Right atrium auricular region (tissue), 2 donors: ENCODE measurements at places on chromosomes 3 and 15.

- DNase-seq = no peak
- no peaks in the 10 kb centered on the region for H3K36me3 ChIP-seq
- H3K27ac ChIP-seq = no peak overlapping the region
- H3K27me3 ChIP-seq = no peaks in the 10 kb centered on the region
- no peaks in the 10 kb centered on the region for H3K4me1 ChIP-seq
- no peak overlapping the region for H3K4me3 ChIP-seq
These were observed 124.6 kb upstream of the CADPS start for GRCh38 chr3:62999791-63000190.

- H3K27ac ChIP-seq = no peak overlapping the region
- no peak overlapping the region for H3K4me3 ChIP-seq
- no peak for DNase-seq
- no peaks in the 10 kb centered on the region for H3K36me3 ChIP-seq
- H3K27me3 ChIP-seq = no peaks in the 10 kb centered on the region
These were observed 175.3 kb downstream of the NR1D2 start for GRCh38 chr3:24120434-24120833.

DNA sequence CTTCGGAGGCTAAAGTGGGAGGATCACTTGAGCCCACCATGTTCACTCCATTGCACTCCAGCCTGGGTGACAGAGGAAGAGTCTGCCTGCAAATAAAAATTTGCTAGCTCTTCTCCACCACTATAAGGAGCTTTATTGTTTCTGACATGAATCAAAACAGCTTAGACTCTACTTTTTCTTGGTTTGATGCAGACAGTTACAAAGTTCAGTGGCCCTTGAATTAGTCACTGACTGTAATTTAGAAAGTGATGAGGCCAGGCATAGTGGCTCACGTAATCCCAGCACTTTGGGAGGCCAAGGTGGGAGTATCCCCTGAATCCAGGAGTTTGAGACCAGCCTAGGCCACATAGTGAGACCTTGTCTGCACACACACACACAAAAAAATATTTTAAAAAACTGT is 172.4 kb upstream of the CGNL1 start:
- no peak overlapping the region for H3K4me3 ChIP-seq
- H3K36me3 ChIP-seq = no peaks in the 10 kb centered on the region
- peaks cover 7% of the 10 kb centered on the region for H3K4me1 ChIP-seq
- DNase-seq = no peak

GRCh38 chr3:162134571-162134970 is 638.0 kb downstream of the OTOL1 start:
- no peaks in the 10 kb centered on the region for H3K36me3 ChIP-seq
- H3K27me3 ChIP-seq = no peaks in the 10 kb centered on the region
- H3K4me3 ChIP-seq = no peak overlapping the region
- DNase-seq = no peak

DNA sequence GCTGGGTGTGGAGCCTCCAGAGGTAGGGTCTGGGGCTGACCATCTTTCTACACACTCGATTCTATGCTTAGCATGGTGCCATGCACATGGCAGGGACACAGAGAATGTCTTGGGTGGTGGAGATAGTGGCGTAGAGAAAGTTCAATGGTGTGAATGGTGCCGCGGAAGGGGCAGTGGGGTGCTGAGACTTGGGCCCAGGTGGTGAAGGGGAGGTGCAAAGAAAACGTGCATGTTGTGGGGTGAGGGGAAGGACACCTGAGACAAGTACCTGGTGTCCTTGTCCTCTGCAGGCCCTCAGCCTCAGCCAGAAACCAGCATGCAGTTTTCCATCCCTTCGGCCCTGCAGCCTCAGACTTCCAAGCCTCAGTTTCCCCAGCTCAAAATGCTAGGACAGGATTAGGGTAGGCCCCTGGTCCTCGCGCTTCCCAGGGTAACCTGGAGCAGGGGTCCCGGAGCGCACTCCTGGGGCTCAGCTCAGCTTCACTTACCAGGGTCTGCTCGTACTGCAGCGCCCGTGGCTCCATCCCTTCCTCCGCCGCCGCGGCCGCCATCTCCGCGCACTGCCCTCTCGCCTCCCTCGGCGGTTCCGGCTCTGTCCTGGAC is 375 bp downstream of the CLCN2 start:
- H3K4me1 ChIP-seq = peaks cover 26% of the 10 kb centered on the region
- H3K36me3 ChIP-seq = peaks cover 14% of the 10 kb centered on the region
- DNase-seq = no peak
- no peaks in the 10 kb centered on the region for H3K27me3 ChIP-seq
